ENCODE measurements at places on chromosomes 5 and 9. TPM values are rescaled to one million over a fixed set of nuclear protein-coding genes. Genes with fewer than 3 reads are reported as not detected.

The BHMT2 gene
- total RNA-seq: not detected

The DMRT3 gene
- not detected for total RNA-seq

The QRFP gene
- not detected for total RNA-seq

The IL33 gene
- not detected for total RNA-seq

The ADAMTS19 gene
- not detected for total RNA-seq

The BNC2 gene
- total RNA-seq: not detected

The CSF2 gene
- not detected for total RNA-seq

The LNPEP gene
- 30.5 TPM for total RNA-seq

The C9orf153 gene
- total RNA-seq: not detected

The TAL2 gene
- not detected for total RNA-seq

The IL5 gene
- not detected for total RNA-seq

The SPIN1 gene
- 80.9 TPM for total RNA-seq

The ACER2 gene
- 3.2 TPM for total RNA-seq

The F2RL1 gene
- total RNA-seq: 34.9 TPM

The IL4 gene
- total RNA-seq: not detected

GRCh38 chr9:134007571-134007970, 15.4 kb upstream of the VAV2 start:
- no peak for DNase-seq
- H3K4me1 ChIP-seq: no peaks in the 10 kb centered on the region
- no peaks in the 10 kb centered on the region for H3K36me3 ChIP-seq
- no peak overlapping the region for H3K27ac ChIP-seq

DNA sequence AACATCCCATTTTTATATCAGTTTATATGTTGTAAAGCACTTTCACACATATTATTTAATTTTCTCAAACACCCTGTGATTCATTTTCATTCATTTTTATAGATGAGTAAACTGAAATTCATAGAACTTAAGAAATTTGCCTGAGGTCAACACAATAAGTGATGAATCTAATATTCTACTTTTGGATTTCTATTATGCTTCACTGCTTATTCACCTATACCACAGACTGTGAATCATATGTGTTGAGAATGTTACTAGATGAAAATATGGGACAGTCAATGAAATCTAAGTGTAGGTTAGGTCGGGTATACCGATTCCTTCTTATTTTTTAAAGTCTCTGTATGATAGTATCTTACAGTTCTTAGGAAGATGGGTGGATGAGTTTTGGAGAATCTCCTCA, 24.8 kb downstream of the CDC37L1 start:
- H3K4me1 ChIP-seq: peaks cover 6% of the 10 kb centered on the region
- H3K36me3 ChIP-seq: peaks cover 87% of the 10 kb centered on the region
- H3K27ac ChIP-seq: no peak overlapping the region
- DNase-seq: no peak

DNA sequence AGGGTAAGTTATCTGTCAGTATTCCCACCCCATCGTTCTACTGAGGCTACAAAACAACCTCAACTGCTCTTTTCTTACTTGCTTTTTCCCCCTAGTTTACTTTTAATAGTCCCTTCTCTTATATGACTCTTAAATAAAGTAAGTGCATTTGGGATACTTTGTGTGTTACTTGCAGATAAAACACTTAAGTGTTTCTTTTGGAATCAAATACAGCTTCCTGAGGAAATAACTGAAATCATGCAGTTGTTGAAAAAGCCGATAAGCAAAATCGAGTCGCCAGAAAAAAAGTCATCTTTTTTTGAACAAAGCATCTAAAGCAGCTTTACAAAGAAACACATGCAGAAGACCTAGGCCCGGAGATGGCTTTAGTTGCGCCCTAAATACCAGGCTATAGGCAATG, 53.5 kb upstream of the EPB41L4A start:
- H3K36me3 ChIP-seq: no peaks in the 10 kb centered on the region
- H3K4me3 ChIP-seq: no peak overlapping the region
- H3K27ac ChIP-seq: no peak overlapping the region

DNA sequence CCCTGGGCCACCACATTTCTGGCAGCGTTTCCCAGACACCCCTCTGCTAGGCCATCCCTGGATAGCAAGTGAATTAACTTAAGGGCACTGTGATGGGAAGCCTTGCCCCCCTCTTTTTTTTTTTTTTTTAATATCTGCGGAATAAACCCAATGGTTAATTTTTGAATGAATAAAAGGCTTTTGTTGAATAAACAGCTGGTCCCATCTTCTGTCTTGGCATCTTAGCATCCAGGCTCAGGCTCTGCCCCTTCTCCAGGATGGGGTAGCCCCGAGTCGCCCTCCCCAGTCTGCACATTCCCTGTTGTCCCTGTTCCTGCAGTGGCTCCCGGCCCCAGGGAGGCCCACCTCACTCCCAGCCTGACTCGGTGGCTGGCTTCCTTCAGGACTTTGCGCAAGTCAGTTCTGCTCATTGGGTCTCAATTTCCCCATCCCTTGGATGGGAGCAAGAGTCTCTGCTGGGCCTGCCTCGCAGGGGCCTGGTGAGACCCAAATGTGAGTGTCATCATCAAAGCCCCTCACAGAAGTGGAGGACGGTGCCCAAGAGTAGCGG, 29.0 kb upstream of the HMCN2 start:
- H3K4me3 ChIP-seq: no peak overlapping the region
- DNase-seq: no peak
- peaks cover 5% of the 10 kb centered on the region for H3K4me1 ChIP-seq

GRCh38 chr5:165894916-165895315, 2389.5 kb downstream of the MAT2B start:
- H3K27me3 ChIP-seq: no peaks in the 10 kb centered on the region
- no peak overlapping the region for H3K27ac ChIP-seq
- no peak overlapping the region for H3K4me3 ChIP-seq
- peaks cover 8% of the 10 kb centered on the region for H3K4me1 ChIP-seq
- peaks cover 6% of the 10 kb centered on the region for H3K36me3 ChIP-seq

DNA sequence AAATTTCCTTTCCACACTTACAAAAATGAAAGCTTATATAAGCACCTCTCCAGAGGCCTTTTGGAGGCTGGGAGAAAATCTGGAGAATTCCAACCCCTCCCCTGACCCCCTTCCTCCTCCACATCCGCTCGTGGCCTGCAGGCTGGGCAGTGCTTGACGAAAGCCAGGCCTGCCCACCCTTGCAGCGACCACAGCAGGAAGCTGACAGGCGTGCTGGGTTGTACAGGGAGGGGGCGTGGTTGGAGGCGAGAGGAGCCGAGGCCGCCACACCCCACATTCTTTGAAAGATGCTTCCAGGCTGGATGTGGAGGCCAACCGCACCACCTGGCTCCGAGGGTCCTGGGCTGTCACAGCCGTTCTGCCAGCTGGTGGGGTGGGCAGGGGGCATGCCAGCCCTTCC, 47.8 kb upstream of the IER5L start:
- DNase-seq: peak; percentile 68
- H3K4me1 ChIP-seq: peaks cover 4% of the 10 kb centered on the region
- no peak overlapping the region for H3K4me3 ChIP-seq
- H3K27me3 ChIP-seq: no peaks in the 10 kb centered on the region
- H3K36me3 ChIP-seq: no peaks in the 10 kb centered on the region
- H3K27ac ChIP-seq: no peak overlapping the region

GRCh38 chr5:139910901-139911300, 115.3 kb downstream of the PSD2 start:
- H3K27ac ChIP-seq: no peak overlapping the region
- H3K4me3 ChIP-seq: no peak overlapping the region
- no peaks in the 10 kb centered on the region for H3K27me3 ChIP-seq

GRCh38 chr5:72505016-72505415, 2.2 kb downstream of the ZNF366 start:
- H3K4me3 ChIP-seq: no peak overlapping the region
- no peak overlapping the region for H3K27ac ChIP-seq
- peaks cover 6% of the 10 kb centered on the region for H3K4me1 ChIP-seq
- no peaks in the 10 kb centered on the region for H3K27me3 ChIP-seq
- H3K36me3 ChIP-seq: no peaks in the 10 kb centered on the region

- H3K27ac ChIP-seq: no peak overlapping the region
- peaks cover 15% of the 10 kb centered on the region for H3K4me1 ChIP-seq
- DNase-seq: peak; percentile 85
- no peaks in the 10 kb centered on the region for H3K36me3 ChIP-seq
- H3K27me3 ChIP-seq: peaks cover 19% of the 10 kb centered on the region
These were observed 10.2 kb upstream of the TIFAB start for GRCh38 chr5:135462304-135462703.

DNA sequence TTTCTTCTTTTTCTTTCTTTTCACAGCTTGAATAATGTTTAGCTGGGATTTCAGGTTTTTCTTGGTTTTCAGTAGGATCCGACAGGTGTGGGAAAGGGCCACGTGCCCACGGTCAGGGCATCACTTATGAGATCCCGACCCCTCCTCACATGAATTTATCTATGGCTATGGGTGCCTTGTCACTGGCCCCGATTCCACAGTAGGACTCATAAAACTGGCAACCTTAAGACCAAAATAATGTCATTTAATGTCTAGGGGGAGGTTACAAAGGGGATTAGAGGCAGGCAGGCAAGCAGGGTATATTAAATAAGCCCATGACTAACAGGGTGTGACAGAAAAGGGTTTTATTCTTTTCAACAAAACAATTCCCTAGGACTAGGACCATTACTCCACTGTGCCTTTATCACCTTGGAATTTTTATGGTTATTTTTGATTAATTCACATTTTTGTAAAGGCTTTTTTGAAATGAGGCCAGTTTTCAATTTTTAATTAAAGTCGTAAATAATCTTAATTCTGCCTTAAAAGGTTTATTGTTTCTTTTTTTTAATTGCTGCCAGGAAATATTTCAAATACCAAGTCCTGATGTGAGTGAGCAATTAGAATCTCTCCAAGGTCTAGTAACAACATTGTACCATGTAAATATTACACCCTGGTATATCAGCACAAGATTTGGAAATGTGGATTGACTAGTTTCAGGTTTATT, 370.4 kb downstream of the GLIS3 start:
- no peak overlapping the region for H3K27ac ChIP-seq
- no peaks in the 10 kb centered on the region for H3K27me3 ChIP-seq
- no peaks in the 10 kb centered on the region for H3K36me3 ChIP-seq
- DNase-seq: no peak
- H3K4me1 ChIP-seq: peaks cover 6% of the 10 kb centered on the region

GRCh38 chr5:1659100-1659981, 135.6 kb upstream of the LPCAT1 start:
- H3K27ac ChIP-seq: no peak overlapping the region
- no peaks in the 10 kb centered on the region for H3K4me1 ChIP-seq
- H3K4me3 ChIP-seq: no peak overlapping the region
- peaks cover 52% of the 10 kb centered on the region for H3K27me3 ChIP-seq

DNA sequence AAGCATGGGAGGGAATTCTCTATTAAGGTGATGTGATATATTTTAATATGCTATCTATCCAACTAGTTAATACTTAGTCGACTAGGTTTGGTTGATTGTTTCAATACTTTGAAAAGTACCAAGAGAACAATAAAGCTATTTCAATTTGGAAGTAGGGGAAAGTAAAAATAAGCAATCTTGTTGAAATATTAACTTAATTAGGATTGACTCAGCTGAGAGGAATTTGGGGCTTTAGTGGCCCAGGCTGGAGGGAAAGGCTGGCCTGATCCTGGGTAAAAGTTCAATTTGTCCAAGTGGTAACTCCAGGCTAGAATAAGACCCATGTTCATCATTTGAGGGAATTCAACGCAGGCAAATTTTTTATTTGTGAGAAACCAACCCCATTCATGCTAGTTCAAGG, 48.6 kb downstream of the NMUR2 start:
- no peak for DNase-seq
- H3K36me3 ChIP-seq: no peaks in the 10 kb centered on the region
- no peak overlapping the region for H3K27ac ChIP-seq
- no peaks in the 10 kb centered on the region for H3K4me1 ChIP-seq
- peaks cover 12% of the 10 kb centered on the region for H3K27me3 ChIP-seq

DNA sequence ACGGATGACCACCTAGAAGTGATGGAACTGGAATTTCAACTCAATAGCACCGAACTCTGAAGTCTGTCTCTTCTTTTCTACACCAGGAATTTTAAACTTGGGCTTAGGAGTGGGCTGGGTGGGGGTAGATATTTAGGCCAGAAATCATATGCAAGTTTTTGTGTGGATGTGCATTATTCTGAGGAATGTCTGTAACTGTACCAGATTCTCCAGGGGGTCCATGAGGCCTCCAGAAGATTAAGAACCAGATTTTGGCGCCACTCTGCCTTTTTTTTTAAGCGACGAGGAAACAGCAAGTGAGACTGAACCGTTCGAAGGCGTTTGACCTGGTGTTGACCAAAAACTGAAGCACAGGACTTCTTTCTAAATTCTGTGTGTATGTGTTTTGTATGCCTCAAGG, 88.8 kb upstream of the TTC23L start:
- no peak overlapping the region for H3K4me3 ChIP-seq
- no peak overlapping the region for H3K27ac ChIP-seq
- no peaks in the 10 kb centered on the region for H3K27me3 ChIP-seq
- no peaks in the 10 kb centered on the region for H3K36me3 ChIP-seq

DNA sequence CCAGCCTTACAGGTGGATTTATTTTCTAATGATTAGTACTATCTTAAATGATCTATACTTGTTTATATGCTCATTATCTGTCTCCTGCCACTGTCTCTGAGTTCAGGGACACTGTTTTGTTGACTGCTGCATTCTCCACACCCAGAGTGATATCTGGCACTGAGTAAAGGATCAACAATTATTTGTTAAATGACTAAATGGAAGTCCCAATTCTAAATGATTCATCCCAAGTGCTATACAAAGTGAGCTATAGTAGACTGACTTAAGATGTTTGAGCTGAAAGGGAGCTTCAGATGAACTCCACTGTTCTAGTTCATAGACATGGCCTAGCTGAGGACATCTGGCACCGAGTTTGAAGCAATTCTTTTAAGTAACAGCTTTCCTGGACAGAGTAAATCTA, 40.5 kb downstream of the ITGA2 start:
- no peaks in the 10 kb centered on the region for H3K27me3 ChIP-seq
- H3K4me3 ChIP-seq: no peak overlapping the region
- peaks cover 43% of the 10 kb centered on the region for H3K4me1 ChIP-seq
- DNase-seq: no peak

- no peak overlapping the region for H3K27ac ChIP-seq
- H3K4me1 ChIP-seq: peaks cover 5% of the 10 kb centered on the region
- H3K36me3 ChIP-seq: peaks cover 25% of the 10 kb centered on the region
- H3K4me3 ChIP-seq: no peak overlapping the region
- H3K27me3 ChIP-seq: no peaks in the 10 kb centered on the region
- DNase-seq: peak; percentile 18
These were observed 160.0 kb downstream of the PAPPA start for GRCh38 chr9:116313638-116314037.

- peaks cover 5% of the 10 kb centered on the region for H3K4me1 ChIP-seq
- no peaks in the 10 kb centered on the region for H3K36me3 ChIP-seq
- H3K27me3 ChIP-seq: no peaks in the 10 kb centered on the region
- H3K27ac ChIP-seq: no peak overlapping the region
These were observed 31.7 kb upstream of the CDH6 start for GRCh38 chr5:31161781-31162181.

DNA sequence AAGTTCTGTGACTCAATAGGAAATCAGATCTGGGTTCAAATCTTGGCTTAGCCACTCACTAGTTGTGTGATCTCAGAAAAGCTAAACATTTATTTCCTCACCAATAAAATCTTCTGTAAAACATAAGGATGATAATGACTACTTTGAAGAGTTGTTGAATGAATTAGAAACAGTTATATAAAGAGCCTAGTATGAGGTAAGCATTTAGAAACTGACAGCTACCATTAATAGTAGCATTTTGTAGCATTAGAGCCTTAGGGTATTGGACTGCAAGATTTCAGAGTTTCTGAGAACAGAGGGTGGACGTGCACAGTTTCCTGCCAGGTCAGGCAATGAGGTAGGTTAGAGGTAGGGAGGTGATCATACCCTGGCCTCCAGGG, 293.2 kb downstream of the CWC27 start:
- H3K27me3 ChIP-seq: no peaks in the 10 kb centered on the region
- DNase-seq: no peak
- no peak overlapping the region for H3K4me3 ChIP-seq
- no peak overlapping the region for H3K27ac ChIP-seq
- no peaks in the 10 kb centered on the region for H3K36me3 ChIP-seq
- peaks cover 23% of the 10 kb centered on the region for H3K4me1 ChIP-seq
